Stomach (tissue), 19 donors: ENCODE measurements at places on chromosomes 5 and 9. TPM values are rescaled to one million over a fixed set of nuclear protein-coding genes. Genes with fewer than 3 reads are reported as not detected.
A peak's percentile ranks its signal among the peaks of the same experiment; 100 is the strongest.

The PLAC8L1 gene
- total RNA-seq = not detected

The CDC25C gene
- not detected for total RNA-seq

The SPINK5 gene
- total RNA-seq = 4.4 TPM

The LCN1 gene
- not detected for total RNA-seq

The FBXW11 gene
- total RNA-seq = 114 TPM

The MYOT gene
- 5.8 TPM for total RNA-seq

The TSLP gene
- total RNA-seq = 2.6 TPM

The ARSI gene
- 7.0 TPM for total RNA-seq

The PCSK5 gene
- total RNA-seq = 14.7 TPM

The STPG3 gene
- total RNA-seq = not detected

The PCDHGA11 gene
- 15.2 TPM for total RNA-seq

The HRCT1 gene
- 9.1 TPM for total RNA-seq

DNA sequence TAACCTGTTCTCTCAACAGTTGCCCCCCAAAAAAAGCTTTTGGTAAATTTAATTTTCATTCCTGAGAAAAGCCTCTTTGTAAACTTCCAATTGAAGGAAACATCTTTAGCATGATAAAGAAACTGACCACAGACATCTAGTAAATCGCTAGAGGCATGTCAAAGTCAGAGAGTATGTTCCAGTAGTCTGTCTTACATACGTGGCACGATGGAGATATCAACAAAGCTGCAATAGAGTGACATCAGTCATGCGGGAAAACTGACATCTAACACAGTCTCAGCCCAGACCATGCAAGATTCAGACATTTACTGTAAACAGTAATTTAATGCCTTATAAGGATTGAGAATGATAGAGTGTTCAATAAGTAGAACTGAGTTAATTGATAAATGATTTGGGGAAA is 45.1 kb downstream of the GARNL3 start:
- DNase-seq = no peak
- no peaks in the 10 kb centered on the region for H3K27me3 ChIP-seq
- no peaks in the 10 kb centered on the region for H3K4me1 ChIP-seq
- H3K4me3 ChIP-seq = no peak overlapping the region
- H3K36me3 ChIP-seq = peaks cover 7% of the 10 kb centered on the region

- no peaks in the 10 kb centered on the region for H3K4me1 ChIP-seq
- no peak overlapping the region for H3K4me3 ChIP-seq
- no peaks in the 10 kb centered on the region for H3K27me3 ChIP-seq
- H3K27ac ChIP-seq = no peak overlapping the region
- H3K36me3 ChIP-seq = no peaks in the 10 kb centered on the region
Observed at GRCh38 chr5:177109810-177110209, 23.1 kb downstream of the FGFR4 start.

DNA sequence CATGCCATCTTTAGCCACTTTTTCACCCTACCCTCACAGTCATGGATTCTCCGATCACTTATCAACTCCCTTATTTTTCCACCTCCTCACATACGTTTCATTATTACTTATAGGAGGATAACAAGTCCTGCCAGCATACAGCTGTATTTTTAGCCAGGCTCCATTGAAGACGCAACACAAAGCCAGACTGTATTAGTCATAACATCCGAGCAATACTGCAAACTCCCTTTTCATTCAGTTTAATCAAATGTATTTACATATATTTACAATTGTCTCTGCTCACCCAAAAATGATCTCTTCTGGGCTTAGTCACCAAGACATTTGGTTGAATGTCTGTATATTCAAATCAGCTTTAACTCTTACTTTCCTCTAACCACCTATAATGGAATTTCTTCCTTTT is 126.4 kb upstream of the PRLR start:
- no peaks in the 10 kb centered on the region for H3K4me1 ChIP-seq
- DNase-seq = no peak
- no peaks in the 10 kb centered on the region for H3K36me3 ChIP-seq
- no peak overlapping the region for H3K27ac ChIP-seq
- H3K27me3 ChIP-seq = no peaks in the 10 kb centered on the region

DNA sequence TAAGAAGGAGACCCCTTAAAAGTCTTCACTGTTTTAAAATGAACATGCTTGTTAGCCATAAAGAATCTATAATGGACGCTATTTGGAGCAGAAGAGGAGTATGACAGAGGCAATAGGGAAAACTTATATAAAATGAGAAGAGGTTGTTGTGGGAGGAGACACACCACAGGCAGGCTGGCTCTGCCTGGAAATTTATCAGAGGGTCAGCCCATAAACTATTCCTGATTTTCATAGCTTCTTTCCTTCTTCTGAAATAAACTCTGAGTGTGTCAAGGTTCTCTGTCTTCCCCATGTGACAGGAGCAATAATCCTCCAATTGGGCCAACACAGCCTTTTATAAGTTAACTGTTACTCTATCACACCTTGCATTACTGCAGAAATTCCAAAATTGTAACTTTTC is 19.6 kb upstream of the RUSC2 start:
- no peak overlapping the region for H3K27ac ChIP-seq
- H3K4me1 ChIP-seq = peaks cover 3% of the 10 kb centered on the region
- H3K36me3 ChIP-seq = no peaks in the 10 kb centered on the region
- no peak overlapping the region for H3K4me3 ChIP-seq

- no peak overlapping the region for H3K4me3 ChIP-seq
- no peak overlapping the region for H3K27ac ChIP-seq
- no peaks in the 10 kb centered on the region for H3K27me3 ChIP-seq
- H3K36me3 ChIP-seq = no peaks in the 10 kb centered on the region
- no peaks in the 10 kb centered on the region for H3K4me1 ChIP-seq
Observed at GRCh38 chr9:13845460-13845859, 468.5 kb downstream of the NFIB start.

- DNase-seq = no peak
- H3K27me3 ChIP-seq = peaks cover 19% of the 10 kb centered on the region
- H3K36me3 ChIP-seq = no peaks in the 10 kb centered on the region
- no peak overlapping the region for H3K4me3 ChIP-seq
- no peak overlapping the region for H3K27ac ChIP-seq
Observed at GRCh38 chr9:36937951-36938350, 96.1 kb downstream of the PAX5 start.

GRCh38 chr5:149161026-149161687 is 19.9 kb downstream of the ABLIM3 start:
- no peaks in the 10 kb centered on the region for H3K36me3 ChIP-seq
- no peak overlapping the region for H3K27ac ChIP-seq
- no peaks in the 10 kb centered on the region for H3K4me1 ChIP-seq
- DNase-seq = no peak
- no peaks in the 10 kb centered on the region for H3K27me3 ChIP-seq
- H3K4me3 ChIP-seq = no peak overlapping the region

DNA sequence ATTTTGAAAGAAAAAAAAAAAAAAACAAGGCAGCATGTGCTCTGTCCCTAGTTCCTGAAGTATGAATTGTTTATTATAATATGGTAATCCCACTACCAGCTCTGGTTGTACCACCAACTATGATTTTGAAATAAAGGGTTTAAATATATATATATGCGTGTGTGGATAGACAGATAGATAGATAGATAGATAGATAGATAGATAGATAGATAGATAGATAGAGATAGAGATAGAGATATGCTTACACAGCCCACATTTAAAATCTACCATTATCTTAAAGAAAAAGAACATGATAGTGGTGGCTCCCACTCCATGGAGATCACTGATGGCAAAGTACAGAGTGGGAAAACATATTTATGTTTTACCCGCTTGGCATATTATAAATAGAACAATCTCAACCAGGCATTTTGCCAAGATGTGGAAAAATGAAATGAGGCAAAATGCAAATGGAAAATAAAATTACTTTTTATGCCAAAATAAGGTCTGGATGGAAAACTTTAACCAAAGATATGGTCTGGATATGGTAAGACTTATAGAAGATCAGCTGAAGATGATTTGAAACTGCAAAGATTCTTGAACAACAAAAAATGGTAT is 170.0 kb downstream of the ARL15 start:
- no peak overlapping the region for H3K27ac ChIP-seq
- no peak overlapping the region for H3K4me3 ChIP-seq

GRCh38 chr5:138096363-138096762 is 12.5 kb downstream of the WNT8A start:
- no peak overlapping the region for H3K27ac ChIP-seq
- H3K4me1 ChIP-seq = no peaks in the 10 kb centered on the region
- no peaks in the 10 kb centered on the region for H3K36me3 ChIP-seq
- no peak overlapping the region for H3K4me3 ChIP-seq

DNA sequence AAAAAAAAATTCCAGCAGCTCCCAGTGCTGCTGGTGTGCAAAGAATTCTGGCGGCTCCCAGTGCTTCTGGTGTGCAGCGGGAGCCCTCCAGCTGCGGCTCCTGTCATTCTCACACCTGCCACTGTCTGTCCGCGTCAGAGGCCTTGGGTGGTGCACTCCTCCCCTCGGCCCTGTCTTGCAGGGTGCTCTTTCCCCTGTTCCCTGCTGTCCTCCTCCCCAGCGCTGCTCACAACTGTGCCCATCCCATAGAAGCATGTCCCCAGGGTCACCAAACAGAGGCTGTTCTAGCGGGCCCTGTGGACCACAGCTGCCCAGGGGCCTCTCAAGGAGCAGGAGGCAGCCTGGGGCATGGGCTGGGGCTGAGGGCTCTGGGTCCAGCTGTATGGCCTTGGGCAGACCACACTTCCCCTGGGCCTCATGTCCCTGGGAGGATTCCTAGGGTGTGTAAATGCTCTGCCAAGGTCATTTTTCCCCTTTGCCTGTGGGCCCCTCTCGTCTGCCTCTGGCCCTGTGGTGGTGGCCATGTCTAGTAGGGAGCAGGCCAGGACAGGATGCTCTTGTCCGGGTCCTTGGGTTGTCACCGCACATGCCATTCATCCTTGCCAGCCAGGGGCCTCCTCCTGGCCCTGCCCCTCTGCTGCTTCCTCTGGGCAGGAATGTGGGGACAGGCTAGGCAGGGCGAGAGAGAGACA is 68.2 kb downstream of the PHF2 start:
- DNase-seq = peak; percentile 14
- peaks cover 83% of the 10 kb centered on the region for H3K36me3 ChIP-seq
- H3K4me3 ChIP-seq = no peak overlapping the region
- H3K27me3 ChIP-seq = no peaks in the 10 kb centered on the region
- H3K27ac ChIP-seq = no peak overlapping the region

DNA sequence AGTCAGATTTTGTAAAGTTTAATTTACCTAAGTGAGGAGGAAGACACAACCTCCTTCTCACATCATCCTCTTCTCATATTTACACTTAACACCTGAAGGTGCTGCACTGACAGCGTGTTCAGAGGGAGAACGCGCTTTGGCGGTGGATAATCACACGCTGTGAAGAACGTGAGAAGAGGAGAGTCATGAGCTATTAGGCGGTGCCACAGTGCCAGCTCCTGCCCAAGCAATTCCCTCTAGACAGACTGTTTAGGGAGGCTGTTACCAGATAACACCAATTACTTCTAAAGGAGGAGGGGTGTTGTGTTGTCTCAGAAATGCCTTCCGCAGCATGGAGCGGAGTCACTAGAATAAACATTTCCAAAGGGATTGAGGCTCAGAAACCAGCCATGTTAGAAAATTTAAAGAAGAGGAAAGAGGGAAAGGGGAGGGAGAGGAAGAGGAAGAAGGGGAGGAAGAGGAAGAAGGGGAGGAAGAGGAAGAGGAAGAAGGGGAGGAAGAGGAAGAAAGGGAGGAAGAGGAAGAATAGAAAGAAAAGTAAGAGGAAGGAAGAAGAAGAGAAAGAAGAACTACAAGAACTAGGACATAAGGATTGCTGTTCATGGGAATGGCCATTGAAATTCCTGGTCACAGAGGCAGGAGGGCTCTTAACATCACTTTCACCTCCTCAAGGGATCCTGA is 37.3 kb upstream of the WWC1 start:
- H3K4me3 ChIP-seq = no peak overlapping the region
- H3K27ac ChIP-seq = no peak overlapping the region
- no peaks in the 10 kb centered on the region for H3K36me3 ChIP-seq
- no peaks in the 10 kb centered on the region for H3K4me1 ChIP-seq

- H3K4me3 ChIP-seq = no peak overlapping the region
- no peak for DNase-seq
- no peaks in the 10 kb centered on the region for H3K27me3 ChIP-seq
- H3K27ac ChIP-seq = no peak overlapping the region
Observed at GRCh38 chr9:81317939-81318338, 371.4 kb downstream of the TLE1 start.

DNA sequence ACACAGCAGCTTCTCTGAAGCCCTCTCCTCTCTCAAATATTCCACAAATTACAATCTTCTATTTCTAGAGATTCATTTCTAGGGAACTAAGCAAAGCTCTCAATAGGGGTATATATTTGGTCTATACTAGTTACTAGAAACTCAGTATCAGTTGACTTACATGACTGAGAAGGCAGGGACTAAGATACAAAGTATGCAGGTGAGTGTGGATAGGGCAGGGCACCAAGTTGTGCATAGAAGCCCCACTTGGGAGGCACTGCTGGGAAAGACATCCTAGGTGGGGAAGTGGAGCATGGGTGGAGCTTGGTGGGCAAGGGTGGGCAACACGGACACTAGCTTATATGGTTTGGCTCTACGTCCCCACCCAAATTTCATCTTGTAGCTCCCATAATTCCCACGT is 148.1 kb upstream of the RASA1 start:
- DNase-seq = no peak
- H3K4me3 ChIP-seq = no peak overlapping the region
- H3K36me3 ChIP-seq = no peaks in the 10 kb centered on the region
- no peak overlapping the region for H3K27ac ChIP-seq
- no peaks in the 10 kb centered on the region for H3K27me3 ChIP-seq

DNA sequence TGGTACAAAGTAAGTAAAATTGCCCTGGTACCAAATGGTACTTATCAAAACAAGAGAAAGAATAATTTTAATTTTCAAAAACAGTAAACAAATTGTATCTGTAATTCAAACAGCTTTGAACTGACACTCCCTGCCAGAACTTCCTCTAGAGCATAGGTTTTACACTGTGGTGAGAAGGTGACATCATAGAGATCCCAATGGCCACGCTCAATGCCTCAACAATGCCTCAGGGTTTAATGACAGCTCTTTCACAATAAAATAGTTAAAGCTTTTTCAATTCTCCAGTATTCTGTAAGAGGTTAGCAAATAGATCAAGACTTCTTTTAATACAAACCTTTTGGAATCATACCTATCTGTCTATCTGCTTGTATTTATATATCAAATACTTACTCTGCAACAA is 437.1 kb downstream of the PRR16 start:
- no peaks in the 10 kb centered on the region for H3K36me3 ChIP-seq
- H3K4me1 ChIP-seq = no peaks in the 10 kb centered on the region
- no peak for DNase-seq
- no peak overlapping the region for H3K27ac ChIP-seq
- H3K27me3 ChIP-seq = no peaks in the 10 kb centered on the region

GRCh38 chr5:76468635-76469425 is 65.7 kb downstream of the IQGAP2 start:
- H3K36me3 ChIP-seq = no peaks in the 10 kb centered on the region
- DNase-seq = no peak
- H3K4me3 ChIP-seq = no peak overlapping the region
- no peaks in the 10 kb centered on the region for H3K27me3 ChIP-seq
- no peak overlapping the region for H3K27ac ChIP-seq

GRCh38 chr5:134409321-134409720 is 2.4 kb downstream of the CDKN2AIPNL start:
- no peak for DNase-seq
- H3K4me3 ChIP-seq = no peak overlapping the region
- H3K27me3 ChIP-seq = no peaks in the 10 kb centered on the region
